Fibroblast of lung (primary cell): ENCODE measurements at places on chromosomes 4 and X.
A peak's percentile ranks its signal among the peaks of the same experiment; 100 is the strongest.

DNA sequence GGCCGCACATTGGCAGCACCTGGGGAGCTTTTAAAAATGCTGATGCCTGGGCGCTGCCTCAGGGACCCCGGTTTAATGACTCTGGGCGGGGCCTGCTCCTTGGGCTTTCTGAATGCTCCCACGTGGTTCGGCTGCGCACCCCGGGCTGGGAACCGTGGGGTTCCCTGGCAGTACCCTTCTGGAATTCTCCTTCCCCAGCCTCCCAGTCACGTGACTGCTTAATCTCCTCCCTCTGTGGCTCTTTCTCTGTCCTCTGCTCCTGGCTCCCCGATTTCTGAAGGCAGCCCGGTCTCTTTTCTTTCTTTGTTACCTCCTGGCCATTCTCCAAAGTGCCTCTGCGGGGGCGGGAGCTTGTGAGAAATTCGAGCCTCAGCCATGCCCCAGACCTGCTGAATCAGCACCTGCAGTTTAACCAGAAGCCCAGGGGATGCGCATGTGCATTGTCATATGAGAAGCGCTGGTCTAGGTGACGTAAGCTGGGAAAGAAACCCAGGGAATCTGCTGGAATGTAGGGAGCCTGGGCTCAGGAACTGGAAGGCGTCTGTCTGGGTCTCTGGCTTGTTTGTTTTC lies 16.6 kb downstream of the CLCN4 start:
- DNase-seq = peak; percentile 95

DNA sequence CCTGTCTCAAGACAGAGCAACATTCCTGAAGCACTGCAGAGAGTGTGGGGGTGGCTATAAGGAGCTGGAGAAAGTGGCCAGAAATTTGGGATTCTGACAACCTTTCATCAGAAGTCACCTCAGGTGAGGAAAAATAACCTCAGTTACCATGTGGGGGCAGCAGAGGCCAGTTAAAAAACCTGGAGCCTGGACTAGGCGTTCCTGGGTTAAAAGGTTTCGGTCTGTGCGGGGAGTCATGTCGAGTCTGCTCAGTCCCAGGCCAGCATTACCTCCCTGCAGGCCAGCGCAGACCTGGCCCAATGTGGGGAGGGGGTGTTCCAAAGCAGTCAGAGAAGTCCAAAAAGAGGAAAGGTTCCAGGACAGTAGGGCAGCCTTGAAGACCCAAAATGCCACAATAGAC lies 10.9 kb upstream of the NALF2 start:
- DNase-seq = no peak

DNA sequence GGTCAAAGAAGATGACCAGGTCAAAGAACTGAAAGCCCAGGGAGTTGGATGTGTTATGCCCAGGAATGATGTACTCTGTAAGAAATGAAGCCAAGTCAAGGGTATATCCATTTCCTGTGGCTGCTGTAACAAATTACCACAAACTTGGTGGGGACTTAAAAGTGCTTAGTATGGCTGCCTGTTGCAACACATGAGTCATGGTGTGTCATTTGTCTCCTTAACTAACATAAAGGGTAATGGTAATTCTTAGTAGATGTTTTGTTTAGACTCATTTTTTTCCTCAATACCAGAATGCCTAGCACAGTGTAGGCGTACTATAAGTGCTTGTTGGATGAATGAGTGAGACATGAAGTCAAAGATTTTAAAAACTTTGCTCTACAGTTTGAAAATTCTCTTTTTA lies 45.7 kb downstream of the SYTL5 start:
- peak; percentile 90 for DNase-seq

DNA sequence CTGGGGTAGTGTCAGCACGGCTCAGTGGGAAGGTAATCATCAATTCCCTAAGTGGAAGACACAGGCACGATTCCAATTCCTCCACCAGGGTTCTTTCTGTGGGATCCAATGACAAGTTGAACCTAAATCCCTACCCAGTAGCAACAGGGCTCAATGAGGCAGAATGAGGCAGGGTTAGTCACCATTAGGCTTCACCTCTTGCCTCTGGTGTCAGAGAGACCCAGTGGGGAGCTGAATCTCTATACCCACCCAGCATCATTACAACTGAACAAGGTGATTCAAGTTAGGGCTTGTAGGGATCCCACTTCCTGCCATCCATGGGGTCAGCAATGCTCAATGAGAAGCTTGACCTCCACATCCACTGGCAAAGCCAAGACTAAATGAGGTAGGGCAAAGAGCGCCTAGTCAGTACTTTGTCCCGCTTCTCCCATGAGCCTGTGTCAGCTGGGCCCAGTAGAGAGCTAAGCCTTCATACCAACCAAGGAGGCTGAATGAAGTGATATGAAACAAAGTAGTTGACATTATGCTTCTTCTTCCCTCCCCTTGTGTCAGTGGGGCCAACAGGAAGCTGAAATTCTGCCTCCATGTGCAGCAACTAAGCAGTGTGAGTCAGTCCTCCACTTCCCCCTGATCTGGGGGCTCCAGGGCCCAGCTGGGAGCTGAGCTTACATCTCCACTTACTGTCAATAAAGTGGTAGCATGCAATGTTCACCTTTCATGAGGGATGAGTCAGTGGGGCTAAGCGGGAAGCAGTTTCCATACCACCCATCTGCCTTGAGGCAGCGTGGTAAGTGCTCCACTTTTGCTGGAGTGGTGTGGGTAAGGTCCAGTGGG lies 36.4 kb upstream of the RBM41 start:
- DNase-seq = peak; percentile 5

DNA sequence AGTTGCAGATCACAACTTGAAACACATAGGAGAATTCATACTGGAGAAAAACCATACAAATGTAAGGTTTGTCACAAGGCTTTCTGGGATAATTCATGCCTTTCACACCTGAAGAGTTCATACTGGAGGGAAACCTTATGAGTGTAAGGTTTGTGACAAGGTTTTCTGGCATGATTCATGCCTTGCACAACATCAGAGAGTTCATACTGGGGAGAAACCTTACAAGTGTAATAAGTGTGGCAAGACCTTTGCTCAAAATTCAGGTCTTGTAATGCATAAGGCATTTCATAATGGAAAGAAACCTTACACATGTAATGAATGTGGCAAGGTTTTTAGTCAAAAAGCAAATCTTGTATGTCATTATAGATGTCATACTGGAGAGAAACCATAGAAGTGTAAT lies 58.8 kb upstream of the ENPEP start:
- DNase-seq = no peak

- DNase-seq = no peak
Observed at GRCh38 chrX:107323786-107324492, 117.5 kb downstream of the DNAAF6 start.

DNA sequence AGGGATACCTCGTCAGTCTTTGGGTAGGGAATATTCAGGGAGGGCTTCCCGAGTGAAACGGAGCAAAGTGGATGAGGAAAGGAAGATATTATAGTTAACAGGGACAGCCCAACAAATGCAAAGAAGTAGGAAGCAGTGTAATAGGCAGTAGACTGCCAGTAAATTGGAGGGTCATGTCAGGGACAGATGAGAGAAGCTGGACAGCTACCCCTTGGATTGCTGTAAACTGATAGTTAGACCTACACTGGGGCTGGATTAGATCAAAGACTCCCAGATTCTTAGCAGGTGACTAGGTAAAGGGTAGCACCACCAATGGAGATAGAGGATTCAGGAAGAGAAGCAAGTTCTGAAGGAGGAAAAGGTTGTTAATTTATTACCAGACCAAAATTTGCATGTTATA lies 48.0 kb downstream of the NPNT start:
- DNase-seq = no peak

DNA sequence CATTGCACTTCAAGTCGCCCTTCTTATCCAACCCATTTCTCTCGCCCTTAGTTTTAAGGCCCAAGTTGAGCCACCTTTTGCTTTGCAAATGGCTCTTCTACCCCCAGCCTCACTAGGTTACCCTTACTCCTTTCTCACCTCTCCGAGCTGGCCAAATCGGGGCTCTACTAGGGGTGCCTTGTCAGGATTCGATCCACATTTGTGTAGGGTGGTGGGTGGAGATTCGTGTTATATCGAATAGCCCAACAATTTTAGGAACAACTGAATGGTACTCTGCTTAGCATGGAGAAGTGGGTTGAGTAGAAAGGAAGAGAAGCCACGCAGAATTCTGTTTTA lies 3.5 kb downstream of the SLIT2 start:
- DNase-seq = no peak

DNA sequence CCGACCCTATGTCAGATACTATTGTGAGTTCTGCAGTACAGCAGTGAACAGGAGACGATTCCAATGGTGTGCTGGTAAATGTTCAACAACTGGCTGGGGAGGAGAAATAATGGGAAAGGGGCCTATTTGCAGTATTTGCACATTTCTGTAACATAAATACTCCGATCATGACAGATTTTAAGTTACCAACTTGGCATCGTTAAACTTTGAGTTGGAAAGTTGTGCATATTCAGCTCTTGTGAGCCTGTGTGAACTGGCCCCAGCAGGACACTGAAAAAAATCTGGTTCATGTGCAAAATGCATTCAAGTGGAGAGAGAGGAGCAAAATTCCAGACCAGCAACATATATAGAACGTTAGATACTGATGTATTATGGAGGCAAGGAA lies 175.0 kb downstream of the MAPK10 start:
- no peak for DNase-seq

GRCh38 chrX:53794181-53794580 lies 107.7 kb upstream of the HUWE1 start:
- no peak for DNase-seq

DNA sequence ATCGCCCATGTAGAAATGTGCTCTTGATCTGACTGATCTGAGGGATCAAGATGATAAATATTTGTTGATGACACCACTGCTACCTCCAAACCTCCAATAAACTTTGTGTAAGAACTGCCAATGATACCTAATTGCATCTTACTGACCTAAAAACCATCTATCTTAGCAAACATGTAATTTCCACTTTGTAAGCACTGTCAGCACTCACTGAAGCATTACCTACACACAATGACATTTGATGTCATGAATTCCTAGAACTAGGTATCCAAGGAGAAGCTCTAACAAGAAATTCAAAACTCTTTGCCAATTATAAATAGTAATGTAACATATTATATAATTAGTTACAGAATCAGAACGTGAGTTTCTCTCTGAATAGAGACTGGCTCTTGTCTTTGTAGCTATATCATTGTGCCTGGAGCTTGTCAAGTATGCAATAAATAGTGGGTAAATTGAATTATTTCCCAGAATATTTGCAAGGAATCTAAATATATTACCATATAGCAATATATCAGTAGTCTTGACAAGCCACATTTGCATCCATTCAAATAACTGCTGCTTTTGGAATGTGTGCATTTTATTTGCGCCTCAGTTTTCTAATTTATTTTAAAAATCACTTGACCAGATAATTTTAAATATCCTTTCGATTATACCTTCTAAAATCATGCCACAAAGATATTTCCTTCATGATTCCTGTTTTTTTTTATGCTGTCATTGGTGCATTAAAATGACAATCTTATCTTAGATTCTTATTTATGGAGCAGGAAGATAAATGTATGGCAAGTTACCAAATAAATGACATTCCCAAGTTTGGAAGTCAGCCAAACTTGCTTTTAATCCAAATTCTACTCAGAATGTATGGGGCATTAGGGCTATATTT lies 232.3 kb upstream of the NEIL3 start:
- no peak for DNase-seq

GRCh38 chrX:12891915-12892506 lies 14.4 kb upstream of the TLR8 start:
- no peak for DNase-seq

- no peak for DNase-seq
Observed at GRCh38 chr4:102994803-102995202, 24.7 kb downstream of the SLC9B1 start.

GRCh38 chrX:13298836-13299235 lies 21.0 kb downstream of the ATXN3L start:
- no peak for DNase-seq

DNA sequence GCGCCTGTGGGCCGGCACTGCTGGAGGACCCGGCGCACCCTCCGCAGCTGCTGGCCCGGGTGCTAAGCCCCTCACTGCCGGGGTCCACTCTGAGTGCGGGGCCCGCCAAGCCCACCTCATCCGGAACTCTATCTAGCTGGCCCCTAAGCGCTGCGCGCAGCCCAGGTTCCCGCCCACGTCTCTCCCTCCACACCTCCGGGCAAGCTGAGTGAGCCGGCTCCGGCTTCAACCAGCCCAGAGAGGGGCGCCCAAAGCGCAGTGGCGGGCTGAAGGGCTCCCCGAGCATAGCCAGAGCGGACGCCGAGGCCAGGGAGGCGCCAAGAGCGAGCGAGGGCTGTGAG lies 75.2 kb downstream of the QDPR start:
- no peak for DNase-seq

DNA sequence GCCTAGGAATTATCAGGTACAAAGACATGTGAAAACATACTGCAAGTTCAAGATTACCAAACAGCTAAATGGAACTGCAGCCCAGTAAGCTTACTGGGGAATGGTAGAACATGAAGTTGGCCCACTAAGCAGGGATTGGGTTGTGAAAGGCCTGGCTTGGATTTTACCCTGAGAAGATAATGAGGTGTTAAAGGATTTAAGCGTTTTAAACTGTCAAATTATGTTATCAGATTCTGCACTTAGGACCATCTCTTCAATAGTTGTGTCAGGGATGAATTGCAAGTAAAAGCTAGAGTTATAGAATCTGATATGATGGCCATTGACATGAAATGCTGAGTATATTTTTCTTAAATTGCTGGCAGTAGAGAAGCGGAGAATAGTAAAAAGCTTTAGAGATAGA lies 225.7 kb downstream of the GRID2 start:
- no peak for DNase-seq

DNA sequence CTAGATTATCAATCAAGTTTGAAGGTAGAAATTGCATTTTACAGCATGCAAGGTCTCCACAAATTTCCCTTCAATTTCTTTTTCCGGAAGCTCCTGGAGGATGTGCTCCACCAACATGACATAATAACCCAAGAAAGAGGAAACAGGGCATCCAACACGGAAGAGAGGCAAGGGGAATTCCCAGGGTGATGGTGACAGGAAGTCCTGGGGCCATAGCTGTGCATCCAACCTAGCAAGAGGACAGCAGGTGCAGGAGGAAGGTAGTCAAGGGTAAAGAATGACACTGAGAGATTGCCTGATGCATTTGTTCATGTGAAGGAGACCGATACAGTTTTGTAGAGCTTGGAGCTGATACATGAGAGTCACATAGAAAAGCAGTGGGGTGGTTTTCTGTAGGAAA lies 115.7 kb upstream of the LSM6 start:
- DNase-seq = no peak

DNA sequence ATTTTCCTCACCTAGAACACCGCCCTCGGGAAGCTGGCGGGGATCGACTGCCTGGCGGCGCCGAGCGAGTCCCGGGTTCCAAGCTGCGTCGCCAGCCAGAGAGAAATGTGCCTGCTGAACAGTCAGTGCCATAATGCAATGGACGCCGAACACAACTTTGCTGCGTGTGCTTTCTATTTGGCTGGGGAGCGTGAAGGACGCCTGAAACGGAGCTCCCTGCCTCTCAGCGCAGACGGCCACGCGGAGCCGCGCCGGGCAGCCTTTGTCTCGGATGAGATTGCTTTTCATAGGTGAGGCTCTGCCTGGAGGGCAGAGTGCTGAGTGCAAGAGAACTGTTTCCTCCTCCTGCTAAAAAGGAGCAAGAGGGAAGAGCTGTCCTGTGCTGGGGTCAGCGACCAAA lies 107.7 kb upstream of the BCOR start:
- no peak for DNase-seq

- peak; percentile 98 for DNase-seq
Observed at GRCh38 chr4:1939664-1940509, 68.7 kb downstream of the NSD2 start.
